SK-N-DZ (cell line): ENCODE measurements at places on chromosomes 6 and 20.

GRCh38 chr20:52150440-52151258 lies 40.9 kb downstream of the ZFP64 start:
- peak; percentile 62 for DNase-seq

DNA sequence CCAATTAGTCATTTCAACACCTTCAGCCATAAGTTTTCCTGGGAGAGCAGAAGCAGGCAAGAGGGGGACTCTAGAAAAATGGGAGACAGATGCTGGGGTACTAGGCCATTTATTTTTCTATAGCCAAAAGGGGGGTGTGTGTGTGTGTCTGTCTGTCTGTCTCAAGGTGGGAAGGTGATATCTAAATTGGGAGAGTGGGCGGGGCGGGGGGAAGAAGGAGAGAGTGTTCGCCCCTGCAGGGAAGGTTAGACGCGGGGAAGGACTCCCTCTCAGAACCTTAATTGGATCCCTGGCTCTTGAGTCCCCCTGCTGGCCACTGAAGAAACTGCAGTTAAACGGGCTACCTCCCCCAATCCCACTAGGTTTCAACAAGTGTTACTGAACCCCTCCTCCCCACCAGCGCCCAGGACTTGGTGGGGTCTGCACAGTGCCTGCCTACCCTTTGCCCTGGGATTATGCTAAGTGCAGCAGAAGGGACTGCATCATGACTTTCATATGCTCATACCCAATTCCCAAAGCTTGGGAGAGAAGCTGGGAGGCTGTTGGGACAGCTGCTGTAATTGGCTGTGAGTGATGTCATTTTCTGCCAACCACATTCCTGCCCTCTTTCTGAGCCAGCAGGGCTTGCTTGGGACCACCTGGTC lies 45.8 kb downstream of the FOXP4 start:
- peak; percentile 67 for DNase-seq

DNA sequence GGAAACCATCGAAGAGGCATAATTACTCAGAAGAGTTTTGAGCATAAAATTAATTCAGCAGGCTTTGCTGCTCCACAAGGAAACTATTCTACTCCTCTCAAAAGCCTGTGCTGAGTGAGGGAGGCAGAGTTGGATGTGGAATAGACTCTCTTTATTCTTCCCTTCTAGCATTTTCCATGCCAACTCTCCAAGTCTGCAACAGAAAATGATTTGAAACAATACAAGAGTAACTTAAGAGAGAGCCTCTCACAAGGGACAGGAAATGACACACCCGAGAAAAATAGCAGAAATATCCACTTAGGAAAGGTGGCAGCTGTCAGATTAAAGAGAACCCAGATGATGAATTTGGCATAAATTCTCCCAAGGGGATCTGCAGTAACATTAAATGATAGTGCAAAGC lies 26.3 kb upstream of the LAMP5 start:
- no peak for DNase-seq

GRCh38 chr6:22298475-22298890 lies 1.6 kb upstream of the PRL start:
- DNase-seq, result no peak

GRCh38 chr6:144314562-144314961 lies 29.4 kb downstream of the UTRN start:
- no peak for DNase-seq

DNA sequence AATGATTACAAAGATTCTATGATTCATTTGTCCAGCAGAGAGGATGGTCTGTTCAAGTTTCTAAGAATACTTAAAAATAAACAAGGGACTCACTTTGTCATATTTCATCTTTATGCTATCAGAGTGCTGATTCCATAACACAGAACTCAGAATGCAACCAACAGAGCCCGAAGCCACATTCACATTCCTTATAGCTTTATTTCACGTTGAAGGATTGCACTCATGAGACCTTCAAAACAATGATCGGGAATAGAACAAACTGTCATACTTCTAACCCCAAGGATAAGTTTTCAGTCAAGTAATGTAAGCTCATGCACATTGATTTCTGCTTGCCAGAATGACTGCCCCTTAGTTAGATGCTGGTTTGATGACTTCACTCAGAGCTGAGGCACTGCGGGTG lies 25.2 kb downstream of the FNDC1 start:
- DNase-seq, result no peak

GRCh38 chr6:149925974-149926777 lies 3.3 kb upstream of the RAET1G start:
- peak; percentile 61 for DNase-seq

DNA sequence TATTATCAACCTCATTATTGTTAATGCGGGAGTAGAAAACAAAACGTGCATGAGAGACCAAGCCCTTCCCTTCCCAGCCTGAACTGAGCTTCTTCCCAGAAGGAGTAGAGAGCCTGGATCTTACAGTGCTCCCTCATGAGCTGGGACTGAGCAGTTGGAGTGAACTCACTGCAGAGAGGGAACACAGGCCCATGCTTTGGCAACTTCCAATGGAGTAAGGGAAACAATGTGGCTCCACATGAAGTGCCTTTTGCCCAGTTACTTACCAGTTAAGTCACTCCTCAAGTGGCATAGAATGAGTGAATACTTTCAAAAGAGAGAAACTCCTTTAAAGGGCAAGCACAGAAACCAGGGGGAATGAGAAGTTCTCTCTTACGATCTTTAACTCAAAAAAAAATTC lies 12.4 kb downstream of the FHL5 start:
- no peak for DNase-seq

DNA sequence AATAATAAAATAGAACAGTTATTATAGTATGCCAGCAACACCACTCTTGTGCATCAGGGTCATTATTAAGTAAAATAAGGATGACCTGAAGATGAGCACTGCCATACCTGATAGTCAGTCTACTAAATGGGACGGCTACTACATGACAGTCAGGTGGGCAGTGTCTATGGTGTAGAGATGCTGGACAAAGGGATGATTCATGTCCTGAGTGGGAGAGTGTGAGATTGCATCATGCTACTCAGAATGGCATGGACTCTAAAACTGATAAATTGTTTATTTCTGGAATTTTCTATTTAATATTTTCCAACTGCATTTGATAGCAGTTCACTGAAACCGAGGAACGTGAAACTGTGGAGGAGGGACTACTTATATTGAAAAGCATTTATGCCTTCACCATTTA lies 38.8 kb downstream of the SNX9 start:
- DNase-seq, result no peak

- DNase-seq, result no peak
Measured at GRCh38 chr20:36465109-36466080, 75.9 kb upstream of the MYL9 start.

DNA sequence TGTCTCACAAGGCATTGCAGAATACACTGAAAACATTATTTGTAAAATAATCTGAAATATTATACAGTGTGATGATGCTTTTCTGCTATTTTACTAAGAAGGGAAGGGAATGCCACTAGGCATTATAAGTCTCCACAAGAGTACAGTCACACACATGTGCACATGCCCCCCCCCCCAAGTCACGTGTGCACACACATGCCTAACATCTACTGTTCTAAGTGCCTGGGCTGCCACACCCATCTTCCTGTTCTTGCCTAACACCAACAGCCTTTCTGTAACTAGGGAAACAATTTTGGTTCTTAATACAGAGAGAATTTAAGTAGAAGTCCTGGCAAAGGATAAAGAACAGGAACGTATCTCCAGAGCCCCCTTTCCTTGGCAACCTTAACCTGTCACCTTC lies 58.2 kb upstream of the BCLAF1 start:
- no peak for DNase-seq

GRCh38 chr6:31422587-31422986 lies 19.2 kb downstream of the MICA start:
- no peak for DNase-seq

DNA sequence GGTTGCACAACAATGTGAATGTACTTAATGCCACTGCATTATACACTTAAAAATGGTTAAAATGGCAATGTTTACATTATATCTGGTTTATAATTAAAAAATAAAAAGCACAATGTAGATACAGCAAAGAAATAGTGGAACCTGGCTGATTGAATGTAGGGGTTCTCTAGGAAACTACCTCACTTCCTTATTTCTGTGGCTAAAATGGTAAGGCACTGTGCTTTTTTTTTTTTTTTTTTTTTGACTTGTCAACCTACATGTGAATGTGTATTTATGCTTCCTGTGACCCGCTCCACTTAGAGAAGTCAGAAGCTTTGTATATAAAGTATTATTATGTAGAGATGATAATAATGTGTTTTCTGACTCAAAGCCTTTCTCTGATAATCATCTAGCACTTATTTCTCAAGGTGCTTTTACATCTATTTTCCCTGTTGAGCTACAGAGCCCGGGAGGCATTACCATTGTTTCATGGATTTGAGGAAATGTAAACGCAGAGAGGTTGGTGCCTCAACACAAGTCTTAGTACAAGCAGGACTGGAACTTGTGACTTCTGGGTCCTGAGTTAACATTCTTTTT lies 55.0 kb downstream of the SOX4 start:
- no peak for DNase-seq

- no peak for DNase-seq
Measured at GRCh38 chr6:26360451-26361416, 4.3 kb upstream of the BTN3A2 start.

DNA sequence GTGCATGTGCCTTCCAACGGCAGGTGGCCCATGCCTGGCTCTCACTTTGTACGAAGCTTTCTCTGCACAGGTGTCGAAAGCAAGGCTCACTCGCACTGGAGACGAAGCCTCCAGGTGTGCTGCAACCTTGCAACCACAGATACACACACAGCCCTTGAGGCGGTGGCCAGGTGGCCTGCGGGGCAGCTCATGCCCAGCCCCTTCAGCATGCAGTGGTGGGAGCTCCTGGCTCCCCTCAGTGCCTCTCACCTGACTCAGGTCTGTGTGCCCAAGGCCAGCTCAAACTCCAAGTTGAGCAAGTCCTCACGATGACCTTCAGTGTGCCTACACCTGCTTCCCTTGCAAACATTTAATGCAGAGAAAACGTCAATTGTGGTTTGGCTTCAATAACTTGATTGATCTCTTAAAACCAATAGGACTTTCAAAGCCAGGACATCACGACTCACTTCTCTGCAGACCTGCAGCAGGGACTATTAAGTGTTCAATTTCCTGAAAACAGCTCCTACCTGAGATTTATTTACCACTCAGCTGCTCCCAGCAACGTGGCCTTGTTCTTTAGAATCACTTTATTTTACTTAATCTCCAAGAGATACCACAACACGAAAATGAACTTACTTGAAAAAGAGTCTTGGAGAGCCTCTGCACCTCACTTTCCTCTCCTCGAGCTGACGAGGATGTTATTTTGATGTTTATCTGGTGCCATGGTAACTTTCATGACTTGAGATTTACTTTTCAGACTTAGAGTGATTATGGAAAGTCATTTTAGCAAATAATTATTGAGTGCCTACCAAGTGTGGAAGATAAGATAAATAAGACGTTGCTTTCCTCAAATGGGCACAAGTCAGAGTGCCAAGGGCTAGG lies 86.3 kb downstream of the SLC22A23 start:
- no peak for DNase-seq

GRCh38 chr20:32009564-32009963 lies 674 bp upstream of the CCM2L start:
- no peak for DNase-seq

- no peak for DNase-seq
Measured at GRCh38 chr6:107488174-107488874, 1.6 kb upstream of the SOBP start.

- DNase-seq, result peak; percentile 26
Measured at GRCh38 chr6:17393892-17394631, 667 bp downstream of the CAP2 start.

GRCh38 chr20:42083280-42083679 lies 465.1 kb upstream of the CHD6 start:
- DNase-seq, result no peak

DNA sequence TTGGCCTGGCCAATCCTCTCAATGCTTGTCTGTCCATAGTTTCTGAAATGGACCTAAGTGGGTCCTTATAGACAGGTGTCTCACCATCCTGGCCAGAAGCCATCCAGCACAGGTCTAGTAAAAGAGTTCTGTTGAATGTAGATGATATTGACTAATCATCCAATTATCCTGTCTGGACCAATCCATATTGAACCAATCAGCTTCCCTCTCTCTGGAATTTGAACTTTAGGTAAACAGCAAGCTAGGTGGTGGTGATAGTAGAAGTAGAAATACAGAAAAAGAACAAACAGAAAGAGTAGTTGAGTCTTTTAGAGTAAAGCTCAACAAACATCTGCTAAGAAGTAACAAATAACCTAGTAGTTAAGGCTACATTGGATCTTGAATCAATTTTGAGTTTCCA lies 9.5 kb upstream of the PNRC1 start:
- no peak for DNase-seq

DNA sequence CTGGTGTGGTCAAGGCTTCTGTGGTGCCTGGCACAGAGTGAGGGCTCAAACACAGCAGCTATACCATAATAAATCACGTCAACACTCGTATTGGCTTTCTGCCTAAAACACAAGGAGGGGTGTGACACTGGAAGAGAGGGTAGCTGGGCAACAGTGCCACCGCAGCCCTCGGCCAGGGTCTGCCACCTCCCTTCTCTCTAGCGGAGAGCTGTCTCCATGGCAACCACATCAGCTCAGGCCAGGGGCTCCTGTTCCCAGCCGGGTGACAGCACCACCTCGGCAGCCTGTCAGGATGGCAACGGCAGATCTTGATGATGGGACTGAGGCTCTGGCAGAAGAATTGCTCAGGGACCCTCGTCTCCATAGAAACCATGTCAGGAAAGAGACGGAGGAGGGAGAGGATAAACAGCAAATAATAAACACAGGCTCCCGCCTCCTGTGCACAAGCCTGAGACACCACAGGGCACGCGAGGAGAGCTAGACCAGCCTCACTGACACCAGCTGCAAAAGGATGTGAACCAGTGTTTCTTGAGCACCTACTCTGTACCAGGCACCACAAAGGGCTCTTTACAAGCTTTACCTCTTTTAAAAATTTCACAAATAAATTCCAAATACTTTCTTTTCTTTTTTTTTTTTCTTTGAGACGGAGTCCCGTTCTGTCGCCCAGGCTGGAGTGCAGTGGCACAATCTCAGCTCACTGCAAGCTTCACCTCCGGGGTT lies 50.4 kb upstream of the TLDC2 start:
- DNase-seq, result peak; percentile 81

DNA sequence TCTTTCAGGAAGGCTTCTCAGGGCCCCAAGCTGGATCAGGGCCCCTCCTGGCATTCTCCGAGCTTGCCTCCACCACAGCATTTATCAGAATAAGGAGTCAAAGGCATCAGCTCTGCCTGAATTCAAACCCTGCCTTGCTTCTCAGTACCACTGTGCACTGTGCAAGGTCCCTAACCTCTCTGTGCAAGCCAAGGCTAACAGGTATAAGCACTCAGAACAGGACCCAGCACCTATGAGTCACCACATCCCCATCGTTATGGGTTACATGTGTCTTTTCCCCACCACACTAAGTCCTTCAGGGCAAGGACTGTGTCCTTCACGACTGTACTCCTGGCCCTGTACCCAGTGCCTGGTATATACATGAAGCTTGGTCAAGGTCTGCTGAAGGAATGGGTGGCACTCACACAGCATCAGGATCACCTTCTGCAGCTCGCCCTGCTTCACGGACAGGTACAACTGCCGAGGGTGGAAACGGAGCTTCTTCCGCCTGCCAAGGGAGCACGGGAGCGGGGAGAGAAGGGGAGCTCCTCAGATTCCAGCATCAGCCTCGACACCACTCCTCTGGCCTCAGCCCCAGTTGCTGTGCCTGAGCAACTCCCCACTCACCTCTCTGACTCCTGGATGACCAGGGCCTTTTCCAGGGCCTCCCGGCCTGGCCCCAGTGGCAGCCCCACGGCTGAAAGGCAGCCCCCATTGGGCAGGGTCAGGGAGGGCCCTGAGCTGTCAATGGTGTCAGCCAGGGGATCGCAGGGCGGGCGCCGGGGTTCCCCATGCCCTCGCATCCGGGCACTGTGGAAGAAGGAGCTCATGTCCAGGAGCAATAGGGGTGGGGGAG lies 8.6 kb upstream of the SLC44A4 start:
- no peak for DNase-seq
